Activated CD8-positive, alpha-beta memory T cell treated with anti-CD3 and anti-CD28 coated beads, Interleukin-2, amount 10 ng/mL, durations not matched to agents 7 days and 5 days (primary cell): ENCODE measurements at places on chromosomes 6 and 20. TPM values are rescaled to one million over a fixed set of nuclear protein-coding genes. Genes with fewer than 3 reads are reported as not detected.

DNA sequence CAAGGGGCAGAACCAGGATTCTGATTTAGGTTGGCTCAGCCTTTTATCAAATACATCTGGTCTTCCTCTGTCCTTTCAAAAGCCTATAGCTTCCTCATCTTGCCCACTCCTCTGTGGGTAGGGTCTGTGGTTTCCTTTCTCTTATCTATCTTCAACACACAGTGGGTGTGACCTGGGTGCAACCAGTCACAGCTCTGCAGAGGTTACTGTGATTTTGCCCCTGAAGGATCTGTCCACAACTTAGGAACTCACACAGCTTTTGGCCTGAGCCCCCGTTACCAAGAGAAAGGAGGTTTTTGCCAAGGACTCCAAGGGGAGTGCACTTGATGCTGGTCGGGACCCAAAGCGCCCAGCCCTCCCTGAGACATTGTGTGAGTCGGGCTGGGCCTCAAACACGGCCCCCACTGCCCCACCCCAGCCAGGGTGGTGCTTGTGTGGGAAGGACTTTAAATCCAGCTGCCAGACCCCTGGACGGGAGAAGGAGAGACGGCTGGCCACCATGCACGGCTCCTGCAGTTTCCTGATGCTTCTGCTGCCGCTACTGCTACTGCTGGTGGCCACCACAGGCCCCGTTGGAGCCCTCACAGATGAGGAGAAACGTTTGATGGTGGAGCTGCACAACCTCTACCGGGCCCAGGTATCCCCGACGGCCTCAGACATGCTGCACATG is at the start of gene PI16:
PI16 (plus strand) TSS at position 477 of the 670 bp plus-strand sequence; CDS start at position 500, 23 bp downstream.
- peak; percentile 63 for DNase-seq
- H3K27me3 ChIP-seq = peaks cover 2% of the 10 kb centered on the region
- H3K4me3 ChIP-seq = no peak within 1 kb of the TSS

DNA sequence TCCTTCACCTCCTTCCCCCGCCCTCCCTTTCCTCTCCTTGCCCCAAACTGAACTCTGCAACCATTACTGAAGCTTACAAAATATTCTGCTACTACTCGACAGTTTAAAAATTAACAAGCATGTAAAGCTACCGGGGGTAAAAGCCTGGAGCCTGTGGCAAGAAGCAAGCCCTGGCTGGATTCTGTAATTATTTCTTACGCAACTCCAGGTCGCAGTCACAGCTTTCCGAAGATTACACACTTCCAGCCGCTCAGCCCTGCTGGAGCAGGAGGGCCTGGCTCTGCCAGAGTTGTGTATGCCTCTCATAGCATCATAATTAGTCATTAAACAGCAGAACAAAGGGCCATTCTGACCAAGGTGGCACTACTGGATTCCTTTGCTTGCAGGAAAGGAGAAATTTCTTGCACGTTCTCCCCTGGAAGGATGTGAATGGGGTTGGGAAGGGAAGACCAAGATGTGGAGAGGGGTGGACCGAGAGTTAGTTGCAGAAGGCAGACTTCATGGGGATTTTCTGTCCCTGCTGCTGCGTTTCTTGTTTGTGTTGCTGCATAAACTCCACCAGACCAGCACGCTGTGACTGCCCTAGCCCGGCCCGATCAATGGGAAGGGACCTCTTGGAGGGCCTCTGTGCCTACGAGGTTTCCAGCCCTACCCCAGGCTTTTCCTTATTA is 23.6 kb downstream of the FOXQ1 start:
- H3K36me3 ChIP-seq = no peaks in the 10 kb centered on the region
- no peak overlapping the region for H3K27ac ChIP-seq
- DNase-seq = no peak
- no peak overlapping the region for H3K4me3 ChIP-seq
- peaks cover 29% of the 10 kb centered on the region for H3K27me3 ChIP-seq

GRCh38 chr6:107585815-107586435 is 96.0 kb downstream of the SOBP start:
- no peak overlapping the region for H3K27ac ChIP-seq
- H3K4me3 ChIP-seq = no peak overlapping the region
- no peaks in the 10 kb centered on the region for H3K4me1 ChIP-seq
- H3K36me3 ChIP-seq = no peaks in the 10 kb centered on the region
- H3K27me3 ChIP-seq = peaks cover 34% of the 10 kb centered on the region

- peak overlapping the region; percentile 93 for H3K27ac ChIP-seq
- H3K27me3 ChIP-seq = no peaks in the 10 kb centered on the region
- peaks cover 45% of the 10 kb centered on the region for H3K4me1 ChIP-seq
- DNase-seq = peak; percentile 48
- H3K36me3 ChIP-seq = peaks cover 14% of the 10 kb centered on the region
Measured at GRCh38 chr6:36546308-36546919, 865 bp downstream of the STK38 start.

DNA sequence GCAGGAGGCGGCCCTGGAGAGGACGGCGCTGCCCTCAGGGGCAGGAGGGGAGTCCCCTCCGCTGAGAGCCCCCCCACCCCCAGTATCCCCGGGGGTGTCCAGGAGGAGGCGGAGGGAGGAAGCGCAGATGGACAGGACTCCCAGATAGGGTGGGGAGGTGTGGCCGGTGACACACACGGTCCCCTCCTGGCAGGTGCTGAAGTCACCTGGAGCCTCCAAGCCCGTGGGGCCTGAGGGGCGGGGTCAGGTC is 1.4 kb downstream of the STMN3 start:
- peak overlapping the region; percentile 36 for H3K4me3 ChIP-seq
- DNase-seq = no peak
- peaks cover 6% of the 10 kb centered on the region for H3K27me3 ChIP-seq
- peaks cover 15% of the 10 kb centered on the region for H3K4me1 ChIP-seq
- no peak overlapping the region for H3K27ac ChIP-seq

- no peaks in the 10 kb centered on the region for H3K36me3 ChIP-seq
- no peaks in the 10 kb centered on the region for H3K4me1 ChIP-seq
- no peak overlapping the region for H3K4me3 ChIP-seq
- DNase-seq = no peak
- H3K27ac ChIP-seq = no peak overlapping the region
- no peaks in the 10 kb centered on the region for H3K27me3 ChIP-seq
Measured at GRCh38 chr6:43878823-43879495, 108.9 kb downstream of the VEGFA start.

GRCh38 chr6:26183237-26183580 is 96.0 kb downstream of the HFE start:
- H3K27me3 ChIP-seq = no peaks in the 10 kb centered on the region
- H3K4me1 ChIP-seq = peaks cover 59% of the 10 kb centered on the region
- peak overlapping the region; percentile 81 for H3K4me3 ChIP-seq
- DNase-seq = no peak

- no peaks in the 10 kb centered on the region for H3K36me3 ChIP-seq
- no peak overlapping the region for H3K27ac ChIP-seq
- no peaks in the 10 kb centered on the region for H3K4me1 ChIP-seq
- no peak for DNase-seq
Measured at GRCh38 chr6:56146086-56146485, 101.3 kb downstream of the COL21A1 start.

DNA sequence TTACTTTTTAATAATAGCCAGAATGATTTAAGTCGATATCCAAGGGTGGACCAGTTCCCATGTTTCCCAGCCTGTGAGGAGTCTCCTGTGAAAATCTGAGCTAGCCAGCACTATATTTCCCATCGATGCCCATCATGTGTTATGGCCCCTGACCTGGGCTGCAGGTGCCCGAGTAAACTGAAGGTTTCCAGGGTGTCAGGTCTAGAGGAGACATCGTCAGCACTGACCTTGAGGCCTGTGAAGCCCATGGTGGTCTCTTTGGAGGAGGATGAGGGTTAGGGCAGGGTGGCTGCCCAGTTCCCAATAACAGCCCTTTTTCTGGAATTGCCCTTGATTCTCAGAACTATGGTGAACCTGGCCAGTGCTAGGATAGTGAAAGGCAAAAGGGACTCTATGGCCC is 63.0 kb upstream of the TOP1 start:
- peaks cover 30% of the 10 kb centered on the region for H3K4me1 ChIP-seq
- H3K27me3 ChIP-seq = peaks cover 9% of the 10 kb centered on the region
- DNase-seq = peak; percentile 29
- no peak overlapping the region for H3K27ac ChIP-seq
- H3K4me3 ChIP-seq = no peak overlapping the region

- peaks cover 70% of the 10 kb centered on the region for H3K36me3 ChIP-seq
- no peak overlapping the region for H3K4me3 ChIP-seq
- no peak for DNase-seq
- H3K27me3 ChIP-seq = no peaks in the 10 kb centered on the region
Measured at GRCh38 chr6:4128748-4129147, 6.6 kb downstream of the ECI2 start.

- no peak overlapping the region for H3K4me3 ChIP-seq
- H3K4me1 ChIP-seq = no peaks in the 10 kb centered on the region
- DNase-seq = no peak
- no peaks in the 10 kb centered on the region for H3K27me3 ChIP-seq
- no peaks in the 10 kb centered on the region for H3K36me3 ChIP-seq
- H3K27ac ChIP-seq = no peak overlapping the region
Measured at GRCh38 chr6:74410630-74411029, 714.6 kb downstream of the CD109 start.

DNA sequence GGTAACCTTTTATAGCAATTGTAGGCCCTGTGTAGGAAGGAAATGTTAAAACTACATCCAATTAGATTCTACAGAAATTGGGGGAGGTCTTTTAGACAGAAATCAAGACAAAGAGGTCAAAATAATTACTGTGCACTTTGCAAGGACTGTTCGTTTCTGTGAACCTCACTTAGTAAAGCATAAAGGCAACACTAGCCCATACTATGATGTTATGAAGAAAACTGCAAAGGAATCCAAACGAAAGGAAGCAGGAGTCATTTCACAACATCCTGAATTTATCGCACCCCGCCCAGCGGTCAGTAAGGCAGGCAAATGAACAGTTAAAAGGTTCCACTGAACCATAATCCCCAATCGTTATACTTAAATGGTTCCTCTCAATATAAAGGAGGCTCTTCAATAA is 429.5 kb upstream of the ARID1B start:
- no peak overlapping the region for H3K4me3 ChIP-seq
- H3K27me3 ChIP-seq = no peaks in the 10 kb centered on the region
- no peak for DNase-seq
- H3K27ac ChIP-seq = no peak overlapping the region
- no peaks in the 10 kb centered on the region for H3K36me3 ChIP-seq
- H3K4me1 ChIP-seq = no peaks in the 10 kb centered on the region

DNA sequence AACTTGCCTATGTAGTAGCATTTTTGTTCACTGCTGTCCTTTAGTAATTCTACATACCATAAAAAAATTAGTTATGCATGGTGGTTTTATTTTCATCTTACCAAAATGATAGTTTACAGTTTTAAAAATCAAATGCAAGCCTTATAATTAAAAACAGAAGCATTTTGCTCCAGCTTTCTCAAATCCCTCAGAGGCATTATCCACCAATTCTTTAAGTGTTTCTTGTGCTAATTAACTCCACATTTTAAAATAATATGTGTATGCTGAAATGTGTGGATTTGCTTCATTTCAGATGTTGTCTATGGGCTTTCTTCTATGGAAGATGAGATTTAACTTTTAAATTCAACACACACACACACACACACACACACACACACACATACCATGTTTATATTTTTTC is 49.3 kb downstream of the PCSK2 start:
- no peak for DNase-seq
- no peak overlapping the region for H3K27ac ChIP-seq
- H3K36me3 ChIP-seq = no peaks in the 10 kb centered on the region
- no peaks in the 10 kb centered on the region for H3K27me3 ChIP-seq
- H3K4me3 ChIP-seq = no peak overlapping the region

GRCh38 chr20:33063271-33063670 is 9.6 kb downstream of the BPIFB3 start:
- no peak overlapping the region for H3K4me3 ChIP-seq
- no peak overlapping the region for H3K27ac ChIP-seq
- DNase-seq = no peak
- no peaks in the 10 kb centered on the region for H3K4me1 ChIP-seq
- no peaks in the 10 kb centered on the region for H3K36me3 ChIP-seq

DNA sequence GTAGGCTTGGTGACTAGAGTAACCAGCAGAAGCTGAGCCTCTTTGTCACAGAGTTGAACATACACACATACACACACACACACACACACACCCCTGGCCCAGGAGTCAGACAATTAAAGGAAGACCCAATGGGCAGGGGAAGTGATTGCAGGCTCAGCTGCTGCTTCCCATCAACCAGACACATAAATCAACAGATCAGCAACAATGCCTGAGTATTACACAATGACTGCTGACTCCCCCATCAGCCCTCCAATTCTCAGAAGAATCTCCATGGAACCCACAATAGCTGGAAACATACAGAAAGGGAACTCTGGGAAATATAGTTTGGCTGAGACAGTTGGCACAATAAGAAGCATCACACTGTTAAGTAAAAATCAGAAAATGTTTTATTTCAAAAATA is 270.4 kb upstream of the PLCB4 start:
- peaks cover 2% of the 10 kb centered on the region for H3K36me3 ChIP-seq
- H3K4me1 ChIP-seq = no peaks in the 10 kb centered on the region
- DNase-seq = no peak
- H3K27me3 ChIP-seq = no peaks in the 10 kb centered on the region
- H3K27ac ChIP-seq = no peak overlapping the region

GRCh38 chr6:48664826-48665225 is 553.8 kb upstream of the PTCHD4 start:
- no peak overlapping the region for H3K4me3 ChIP-seq
- no peaks in the 10 kb centered on the region for H3K27me3 ChIP-seq
- DNase-seq = no peak
- no peaks in the 10 kb centered on the region for H3K36me3 ChIP-seq
- H3K4me1 ChIP-seq = no peaks in the 10 kb centered on the region

DNA sequence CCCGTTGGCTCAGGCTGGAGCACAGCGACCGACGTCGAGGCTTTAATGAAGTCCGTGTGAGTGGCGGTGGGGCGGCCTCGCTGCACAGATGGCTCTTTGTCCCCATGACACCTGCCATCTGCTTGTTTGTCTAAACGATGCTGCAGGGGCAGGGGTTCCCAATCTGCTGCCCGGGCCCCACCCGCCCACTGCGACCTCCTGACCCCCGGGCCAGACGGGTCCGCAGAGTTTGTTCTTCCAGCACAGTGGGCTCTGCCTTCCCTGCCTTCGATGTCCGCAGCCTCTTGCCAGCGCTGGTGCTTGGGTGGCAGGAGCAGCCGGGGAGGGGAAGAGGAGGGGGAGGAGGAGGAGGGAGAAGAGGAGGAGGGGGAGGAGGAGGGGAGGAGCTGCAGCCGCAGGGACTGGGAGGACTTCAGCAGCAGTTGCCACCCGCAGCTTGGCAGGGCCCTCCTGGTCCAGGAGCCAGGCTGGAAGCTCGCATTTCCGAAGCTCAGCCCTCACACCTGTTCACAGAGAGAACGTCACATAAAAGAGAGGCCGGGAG is 210.0 kb downstream of the DLL1 start:
- H3K27me3 ChIP-seq = peaks cover 18% of the 10 kb centered on the region
- peaks cover 19% of the 10 kb centered on the region for H3K4me1 ChIP-seq
- no peak overlapping the region for H3K4me3 ChIP-seq
- H3K27ac ChIP-seq = no peak overlapping the region
- no peaks in the 10 kb centered on the region for H3K36me3 ChIP-seq
- DNase-seq = peak; percentile 28

GRCh38 chr6:1316489-1316971 is 4.6 kb downstream of the FOXQ1 start:
- H3K36me3 ChIP-seq = peaks cover 3% of the 10 kb centered on the region
- no peak for DNase-seq
- H3K4me3 ChIP-seq = peak overlapping the region; percentile 40
- peaks cover 38% of the 10 kb centered on the region for H3K27me3 ChIP-seq

VPS16 gene
- 64.9 TPM for total RNA-seq

TCP11 gene
- total RNA-seq = not detected
